ENCODE measurements at places on chromosomes 6 and 20.

DNA sequence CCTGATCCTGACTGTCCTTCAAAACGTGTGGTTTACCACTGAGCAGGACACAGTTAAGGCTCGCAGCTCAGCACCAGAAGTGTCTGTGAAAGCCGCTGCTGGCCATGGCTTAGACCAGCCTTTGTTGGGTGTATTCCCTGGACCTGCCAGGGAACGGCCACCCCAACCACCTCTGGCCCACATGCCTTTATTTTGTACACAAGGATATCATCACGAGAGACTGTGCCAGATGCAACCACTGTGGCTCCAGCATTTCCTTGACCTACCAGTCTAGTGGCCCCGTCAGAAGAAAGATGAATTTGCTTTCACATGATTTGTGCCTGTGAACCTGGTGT, 49.2 kb upstream of the FOXQ1 start:
- DNase-seq, result no peak

DNA sequence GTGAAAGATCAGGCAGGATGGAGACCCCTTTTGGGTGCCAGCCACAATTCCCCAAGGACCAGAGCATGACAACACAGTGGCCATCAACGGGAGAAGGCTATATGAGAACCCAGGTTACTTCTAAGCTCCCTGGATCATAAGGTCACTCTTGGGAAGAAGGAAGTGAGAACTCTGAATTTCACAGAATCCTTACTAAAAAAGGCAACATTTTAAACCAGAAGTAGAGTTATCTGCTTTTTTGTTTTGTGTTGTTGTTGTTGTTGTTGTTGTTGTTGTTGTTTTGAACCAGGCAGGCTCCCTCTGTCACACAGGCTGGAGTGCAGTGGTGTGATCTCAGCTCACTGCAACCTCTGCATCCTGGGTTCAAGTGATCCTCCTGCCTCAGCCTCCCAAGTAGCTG, 107.4 kb upstream of the TNFAIP3 start:
- DNase-seq, result no peak

GRCh38 chr6:100186552-100186951, 192.5 kb upstream of the MCHR2 start:
- DNase-seq, result no peak

DNA sequence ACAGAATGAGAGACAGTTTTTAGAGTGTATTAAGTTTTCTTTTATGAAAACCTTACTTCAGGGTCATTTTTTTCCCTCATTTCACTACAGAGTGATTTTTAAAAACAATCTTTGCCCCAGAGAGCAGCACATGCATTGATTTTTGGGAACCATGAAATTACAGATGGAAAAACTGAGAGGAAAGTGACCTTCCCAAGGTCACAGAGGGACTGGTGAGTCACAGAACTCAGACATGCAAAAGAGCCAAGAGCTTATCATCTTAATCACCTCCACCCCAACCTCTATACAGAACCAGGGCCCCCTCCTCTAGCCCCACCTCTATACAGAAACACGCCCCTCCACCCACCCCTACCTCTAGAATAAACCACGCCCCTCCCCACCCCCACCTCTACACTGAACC, 10.7 kb downstream of the PXMP4 start:
- DNase-seq, result no peak

DNA sequence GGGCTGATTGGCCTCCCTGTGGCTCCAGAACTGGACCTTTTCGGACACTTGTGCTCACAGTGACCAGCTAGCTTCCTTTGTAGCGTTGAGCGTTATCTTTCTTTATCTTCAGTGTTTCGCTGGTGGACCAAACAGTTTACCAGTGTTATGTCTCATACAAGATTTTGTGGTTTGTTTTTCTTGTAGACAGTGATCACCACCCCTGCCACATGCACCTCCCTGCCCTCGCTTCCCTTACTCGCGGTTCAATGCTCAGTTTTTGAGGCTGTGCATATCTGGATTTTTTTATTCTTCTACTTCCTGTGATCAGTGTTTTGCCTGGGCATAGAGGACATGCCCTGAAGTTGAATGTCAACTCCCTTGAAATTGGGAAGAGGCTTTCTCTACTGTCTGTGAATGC, 16.4 kb downstream of the MYT1 start:
- no peak for DNase-seq

GRCh38 chr6:89134723-89135122, 11.1 kb upstream of the PM20D2 start:
- no peak for DNase-seq

DNA sequence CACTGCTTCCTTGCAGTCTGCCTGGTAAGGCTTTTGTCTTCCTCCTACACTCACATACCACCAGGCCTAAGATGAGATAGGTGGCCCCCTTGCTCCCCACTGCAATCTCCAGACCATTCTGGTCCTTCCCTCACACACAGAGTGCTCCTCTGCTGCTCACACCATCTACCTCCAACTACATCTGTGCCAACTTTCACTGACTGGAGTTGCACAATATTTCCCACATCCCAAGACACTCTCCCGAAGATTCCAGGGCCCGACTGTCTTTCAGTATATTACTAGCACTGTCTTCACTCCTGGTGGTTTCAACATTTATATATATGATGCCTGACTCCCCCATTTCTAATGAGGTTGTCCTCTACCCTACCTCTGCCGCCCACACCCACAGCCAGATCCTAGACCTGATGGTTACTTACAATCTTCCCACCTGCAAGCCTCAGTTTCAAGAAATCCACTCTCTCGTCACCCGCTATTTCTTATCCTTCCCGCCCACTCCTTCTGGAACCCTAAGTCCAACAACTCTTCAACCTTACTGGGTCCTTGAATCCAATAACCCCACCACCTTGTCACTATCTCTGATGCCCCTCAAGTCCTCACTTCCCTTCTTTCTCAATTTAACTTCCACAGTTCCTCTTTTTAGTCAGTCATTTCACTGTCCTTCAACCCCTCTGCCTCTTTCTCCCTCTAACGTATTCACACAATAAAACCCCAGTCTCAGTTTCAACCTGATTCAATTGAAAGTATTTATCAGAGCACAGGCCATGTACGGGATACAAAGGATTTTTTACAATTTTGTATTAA, 21.6 kb downstream of the RALGAPA2 start:
- no peak for DNase-seq

GRCh38 chr6:87918461-87918941, 129.1 kb upstream of the SPACA1 start:
- DNase-seq, result no peak

- DNase-seq, result no peak
Observed at GRCh38 chr6:123042401-123042800, 46.4 kb downstream of the CLVS2 start.

Measured in caudate nucleus (tissue), 63 donors.